ENCODE measurements at places on chromosomes 6 and 20.

GRCh38 chr6:11606332-11606731, 68.8 kb downstream of the TMEM170B start:
- DNase-seq, result no peak

DNA sequence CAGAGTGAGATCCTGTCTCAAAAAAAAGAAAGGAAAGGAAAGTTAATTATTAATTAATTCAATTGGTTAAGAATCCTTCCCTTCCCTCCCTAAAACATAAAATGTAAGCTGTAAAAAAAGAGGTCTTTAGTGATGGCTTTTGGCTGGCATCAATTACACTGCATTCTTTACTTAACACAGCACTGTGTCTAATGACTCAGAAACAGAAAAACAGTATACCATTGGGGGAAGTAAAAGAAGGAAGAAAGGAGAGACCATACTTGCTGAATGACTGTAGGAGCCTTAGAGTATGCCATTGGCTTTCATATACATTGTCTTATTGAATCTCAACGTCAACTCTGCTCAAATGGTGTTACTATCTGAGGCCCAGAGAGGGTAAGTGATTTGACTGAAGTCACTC, 18.3 kb upstream of the CITED2 start:
- peak; percentile 44 for DNase-seq

DNA sequence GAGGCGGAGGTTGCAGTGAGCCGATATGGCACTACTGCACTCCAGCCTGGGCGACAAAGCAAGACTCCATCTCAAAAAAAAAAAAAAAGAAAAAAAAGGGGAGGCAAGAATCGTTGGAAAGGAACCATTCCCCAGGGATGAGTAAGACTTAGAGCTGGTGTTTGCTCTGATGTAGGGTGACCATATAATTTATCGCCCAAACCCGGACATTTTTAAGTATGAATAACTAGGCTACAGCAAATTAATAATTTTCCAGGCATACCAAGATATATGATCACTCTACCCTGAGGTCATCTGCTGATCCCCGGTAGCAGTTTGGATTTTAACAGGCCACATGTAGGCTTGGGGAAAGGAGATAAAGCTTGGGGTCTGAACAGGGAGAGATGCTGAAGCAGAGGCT, 260.9 kb downstream of the BTBD9 start:
- no peak for DNase-seq

- no peak for DNase-seq
These were observed 653.6 kb downstream of the EPM2A start for GRCh38 chr6:145081677-145082076.

GRCh38 chr6:36757206-36757605, 59.6 kb downstream of the RAB44 start:
- no peak for DNase-seq

DNA sequence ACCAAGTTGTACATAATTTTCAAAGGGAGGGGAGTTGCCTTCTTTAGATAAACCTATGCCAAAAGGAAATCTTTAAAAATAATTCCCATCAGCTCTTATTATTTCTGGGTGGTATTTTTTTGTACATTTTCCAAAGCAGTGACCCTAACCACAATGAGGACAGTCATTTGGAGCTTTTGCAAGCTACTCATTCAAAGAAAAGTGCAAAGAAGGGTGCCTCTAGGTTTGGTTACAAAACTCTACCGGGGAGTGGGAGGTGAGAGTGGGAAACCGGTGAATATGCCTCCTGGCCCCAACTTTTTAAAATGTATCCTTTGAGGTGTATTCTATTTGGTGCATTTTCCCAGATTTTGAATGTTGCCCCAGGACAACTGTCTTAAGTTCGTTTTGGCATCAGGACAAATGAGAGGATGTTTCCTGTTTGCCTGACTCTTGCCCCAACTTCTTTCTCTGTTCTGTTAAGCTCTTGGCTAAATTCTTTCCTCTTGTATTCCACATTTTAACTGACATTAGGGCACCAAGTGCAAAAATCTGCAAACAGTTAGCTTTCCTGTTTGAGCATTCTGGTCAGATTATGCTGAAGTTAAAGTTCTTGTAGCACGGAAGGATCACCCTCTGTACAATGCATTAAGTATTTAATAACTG, 78.9 kb downstream of the SLX4IP start:
- peak; percentile 65 for DNase-seq

- DNase-seq, result no peak
These were observed 4.0 kb downstream of the TMEM200A start for GRCh38 chr6:130369831-130370230.

DNA sequence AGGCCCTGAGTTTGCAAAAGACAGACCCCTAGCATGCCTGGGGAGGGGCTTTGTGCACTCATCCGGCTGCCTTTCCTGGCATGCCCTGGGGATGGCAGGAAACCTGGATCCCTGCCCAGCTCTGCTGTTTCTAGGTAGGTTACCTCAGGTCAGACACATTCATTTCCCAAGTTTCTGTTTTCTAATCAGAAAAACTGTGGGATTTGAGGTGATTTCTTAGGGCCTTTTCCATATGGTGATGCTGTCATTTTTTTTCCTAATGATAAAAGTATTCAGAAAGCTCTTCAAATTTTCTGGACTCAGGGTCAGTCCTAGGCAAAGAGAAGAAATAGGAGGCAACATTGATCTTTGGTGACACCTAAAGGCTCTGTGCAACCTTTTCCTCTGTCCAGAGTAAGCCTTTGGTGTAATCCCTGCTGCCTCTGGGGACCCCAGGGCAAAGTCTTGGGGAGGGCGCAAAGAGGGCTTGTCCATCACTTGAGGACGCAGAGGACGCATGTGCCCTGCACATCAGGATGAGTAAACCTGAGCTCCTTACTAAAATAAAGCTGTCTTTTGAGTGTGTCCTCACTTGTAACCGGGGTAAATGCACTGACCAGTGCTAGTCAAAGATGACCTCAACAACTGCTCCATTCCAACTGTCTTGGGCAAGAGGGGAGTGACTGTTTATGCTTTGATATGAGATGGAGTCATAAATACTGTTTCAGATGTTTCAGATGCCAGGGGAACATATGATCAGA, 13.5 kb upstream of the TRAM2 start:
- DNase-seq, result peak; percentile 76

DNA sequence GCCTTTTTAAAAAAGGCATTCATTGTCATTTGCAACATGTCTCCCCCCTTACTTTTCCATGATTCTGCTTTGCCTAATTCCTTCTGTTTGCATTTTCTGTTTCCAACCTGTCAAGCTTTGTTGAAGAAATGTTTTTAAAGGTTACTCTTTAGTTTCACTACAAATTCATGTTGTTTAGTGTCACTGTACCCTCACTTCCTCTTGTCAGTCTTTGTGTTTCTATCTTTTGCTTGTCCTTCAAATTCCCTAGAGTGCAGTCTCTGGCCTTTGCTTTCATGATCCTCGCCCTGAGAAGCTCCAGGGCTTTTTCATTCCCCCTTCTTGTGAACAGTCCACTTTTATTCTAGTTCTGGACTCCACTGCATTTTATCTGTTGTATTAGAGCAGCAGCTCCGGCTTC, 90.6 kb downstream of the MAP3K4 start:
- no peak for DNase-seq

- DNase-seq, result peak; percentile 60
These were observed 11.6 kb upstream of the ELOVL5 start for GRCh38 chr6:53360093-53360912.

GRCh38 chr20:62846166-62846890, 15.3 kb downstream of the TCFL5 start:
- DNase-seq, result no peak

DNA sequence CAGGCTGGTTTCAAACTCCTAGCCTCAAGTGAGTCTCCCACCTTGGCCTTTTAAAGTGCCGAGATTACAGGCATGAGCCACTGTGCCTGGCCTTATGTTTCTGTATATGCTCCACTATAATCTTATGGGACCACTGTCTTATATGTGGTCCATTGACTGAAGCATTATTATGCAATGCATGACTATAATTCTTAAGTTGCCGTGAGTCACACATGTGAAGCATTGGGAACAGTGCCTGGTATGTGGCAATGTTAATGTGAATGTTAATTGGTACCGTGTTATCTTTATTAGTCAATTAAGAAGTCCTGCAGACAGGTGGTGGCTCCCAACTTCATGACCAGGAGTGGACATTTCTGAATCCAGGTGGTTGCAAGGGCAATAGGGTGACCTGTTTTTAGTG, 14.7 kb upstream of the ASXL1 start:
- DNase-seq, result peak; percentile 51

DNA sequence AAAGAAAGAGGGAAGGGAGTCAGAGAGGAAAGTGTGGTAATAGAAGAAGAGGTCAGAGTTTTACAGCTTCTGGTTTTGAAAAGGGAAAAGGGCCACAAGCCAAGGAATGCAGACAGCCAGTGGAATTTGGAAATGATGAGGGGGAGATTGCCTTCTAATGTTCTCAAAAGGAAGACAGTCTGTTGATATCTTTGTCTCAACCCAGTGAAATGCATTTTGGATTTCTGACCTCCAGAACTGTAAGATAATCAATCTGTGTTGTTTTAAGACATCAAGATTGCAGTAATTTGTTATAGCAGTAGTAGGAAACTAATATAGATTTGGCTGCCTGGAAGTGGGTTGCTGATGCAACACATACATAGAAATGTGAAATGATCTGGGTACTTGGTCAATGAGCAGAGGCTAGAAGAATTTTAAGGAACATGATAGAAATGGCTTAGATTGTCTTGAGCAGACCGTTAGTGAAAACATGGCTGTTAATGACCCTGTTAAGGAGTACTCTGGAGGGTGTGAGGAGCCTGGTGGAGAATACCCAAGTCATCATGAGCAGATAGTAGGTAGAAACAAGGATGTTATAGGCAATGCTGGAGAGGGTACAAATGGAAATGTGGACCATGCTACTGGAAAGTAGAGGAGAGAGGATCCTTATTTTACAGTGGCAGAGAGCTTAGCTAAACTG, 255.8 kb upstream of the RAB32 start:
- DNase-seq, result peak; percentile 31

DNA sequence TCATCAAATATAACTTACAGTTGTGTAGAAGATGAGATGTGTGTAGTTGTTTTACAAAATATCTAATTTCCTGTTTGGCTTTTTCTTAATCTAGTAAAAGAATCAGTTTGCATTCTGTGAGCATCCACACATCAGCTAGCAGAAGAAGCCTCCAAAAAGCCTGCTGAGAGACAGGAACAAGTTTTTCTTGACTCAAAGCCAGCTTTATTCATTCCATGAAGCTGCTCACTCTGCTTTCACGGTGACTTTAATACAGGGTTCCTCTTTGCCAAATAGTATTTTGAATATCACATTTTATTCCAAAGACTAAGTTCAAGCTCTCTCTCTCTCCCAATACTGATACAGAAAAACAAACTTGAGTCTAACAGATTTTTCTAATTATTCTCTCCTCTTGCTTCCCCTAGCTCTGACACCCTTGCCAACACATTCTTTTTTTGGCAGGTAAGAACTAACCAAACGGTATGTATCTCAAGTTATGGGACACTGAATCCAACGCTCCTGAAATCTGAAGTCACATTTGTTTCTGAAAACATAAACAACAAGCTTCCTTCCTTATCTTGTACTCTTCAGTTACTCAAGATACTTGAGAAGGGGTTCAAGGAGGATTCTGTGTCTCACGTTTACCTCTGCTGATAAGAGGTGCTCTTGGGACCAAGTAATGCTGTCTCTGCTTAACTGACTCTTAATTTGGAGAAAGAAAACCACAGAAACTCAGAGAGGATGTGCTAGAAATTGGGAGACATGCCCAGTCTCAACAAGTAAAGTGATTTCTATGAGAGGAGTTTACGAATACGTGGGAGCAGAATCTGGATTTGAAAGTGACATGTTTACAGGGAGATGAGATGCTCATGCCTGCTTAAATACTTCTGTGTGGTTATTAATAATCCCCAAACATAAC, 184.2 kb upstream of the SPTLC3 start:
- no peak for DNase-seq

GRCh38 chr6:110951986-110952794, 6.3 kb upstream of the GTF3C6 start:
- DNase-seq, result peak; percentile 74

DNA sequence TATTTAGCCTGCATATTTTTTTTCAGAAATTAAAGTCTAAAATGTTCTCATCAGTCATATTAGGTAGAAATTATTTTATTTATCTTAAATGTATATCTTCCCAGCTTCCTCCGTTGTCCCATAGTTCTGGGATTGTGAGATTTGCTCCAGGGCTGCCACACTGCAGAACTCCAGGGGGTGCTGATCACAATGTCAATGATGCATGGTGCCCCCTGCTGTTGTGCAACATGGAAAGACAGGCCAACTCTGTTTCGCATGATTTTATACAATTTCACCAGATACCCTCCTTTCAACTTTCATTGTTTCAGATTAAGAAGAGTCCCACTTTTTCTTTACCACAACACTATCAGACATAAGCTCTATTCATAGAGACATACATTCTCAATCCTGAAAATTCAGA, 35.9 kb downstream of the ID4 start:
- DNase-seq, result no peak

- DNase-seq, result no peak
These were observed 1.3 kb upstream of the SMLR1 start for GRCh38 chr6:130825772-130826441.

- no peak for DNase-seq
These were observed 278.7 kb upstream of the RNF217 start for GRCh38 chr6:124683507-124683906.
